ENCODE measurements at places on chromosomes 3 and 15.

DNA sequence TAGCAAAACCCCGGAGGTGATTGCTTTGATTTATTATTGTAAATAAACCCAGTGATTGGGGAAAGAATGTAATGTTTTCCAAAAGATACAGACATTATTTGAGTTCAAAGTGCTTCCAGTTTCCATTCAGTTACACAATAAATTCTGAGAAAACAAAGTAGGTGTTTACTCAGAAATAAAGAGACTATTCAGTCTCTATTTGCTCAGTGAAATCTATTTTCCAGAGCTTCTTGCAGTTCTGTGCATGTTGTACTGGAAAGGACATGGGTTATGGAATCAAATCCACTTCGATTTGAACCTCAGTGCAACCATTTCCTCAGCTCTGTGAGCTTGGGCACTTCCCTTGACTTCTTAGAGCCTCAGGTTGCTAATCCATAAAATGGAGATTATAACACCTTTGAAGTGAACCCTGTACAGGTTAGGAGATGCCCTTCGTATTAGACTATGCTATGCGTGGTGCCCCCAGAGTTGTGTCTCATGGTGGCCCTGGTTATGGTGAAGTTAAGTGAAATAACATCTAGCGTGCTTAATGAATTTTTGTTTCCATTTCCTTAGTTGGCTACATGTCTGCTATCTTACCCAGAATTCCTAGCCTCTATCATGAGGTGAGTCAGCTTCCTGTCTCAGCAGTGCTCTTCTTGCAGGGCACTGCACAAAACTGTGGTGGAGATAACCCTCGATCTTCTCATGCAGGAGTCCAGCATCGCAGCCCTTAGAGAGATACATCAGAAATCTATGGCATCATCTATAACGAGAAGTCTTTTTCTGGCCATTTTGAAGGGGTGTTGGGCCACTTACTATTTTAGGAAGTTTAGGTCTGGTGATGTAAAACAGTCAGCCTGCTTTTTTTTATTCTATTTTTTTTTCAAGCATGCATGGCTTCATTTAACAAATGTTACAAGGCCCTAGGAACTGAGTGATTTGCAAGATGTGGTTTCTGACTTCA lies 97.7 kb downstream of the RPL39L start:
- no peak for DNase-seq

DNA sequence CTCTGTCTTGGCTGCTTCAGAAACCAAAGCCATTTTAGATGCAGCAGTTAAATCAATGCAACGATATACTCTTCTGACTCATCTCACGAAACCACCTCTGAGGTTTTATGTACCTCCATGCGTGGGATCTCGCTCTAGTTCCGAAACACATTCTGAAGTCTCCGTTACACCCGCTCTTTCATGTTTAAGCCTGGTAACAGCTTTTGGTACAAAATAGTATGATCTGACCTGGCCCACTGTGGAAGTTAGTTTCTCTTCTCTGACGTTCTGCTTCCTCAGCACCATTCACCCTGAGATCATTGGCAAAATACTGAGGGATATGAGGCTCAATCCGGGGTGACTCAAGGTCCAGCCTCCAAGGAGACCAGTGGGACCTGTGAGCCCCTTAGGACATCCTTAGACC lies 121.9 kb downstream of the TMEM266 start:
- DNase-seq: no peak

DNA sequence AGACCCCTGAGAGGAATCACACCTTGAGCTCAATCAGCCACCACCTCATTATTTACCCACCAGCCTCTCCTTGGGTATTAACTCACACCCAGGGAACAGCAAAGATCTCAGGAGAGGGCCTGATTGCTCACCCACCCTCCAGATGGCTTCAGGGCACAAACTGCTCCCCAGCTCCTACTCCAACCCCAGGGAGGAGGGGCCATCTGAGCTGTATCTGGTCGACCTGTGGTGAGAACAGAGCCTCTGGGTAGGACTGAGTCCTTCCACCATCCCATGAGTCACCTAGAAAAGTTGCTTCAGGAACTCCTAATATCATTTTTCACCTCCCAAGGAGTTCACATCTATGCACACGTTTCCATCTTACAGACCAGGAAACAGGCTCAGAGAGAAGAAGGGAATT lies 44.8 kb upstream of the HES1 start:
- no peak for DNase-seq

- no peak for DNase-seq
Observed at GRCh38 chr3:195763076-195763830, 42.5 kb downstream of the MUC20 start.

DNA sequence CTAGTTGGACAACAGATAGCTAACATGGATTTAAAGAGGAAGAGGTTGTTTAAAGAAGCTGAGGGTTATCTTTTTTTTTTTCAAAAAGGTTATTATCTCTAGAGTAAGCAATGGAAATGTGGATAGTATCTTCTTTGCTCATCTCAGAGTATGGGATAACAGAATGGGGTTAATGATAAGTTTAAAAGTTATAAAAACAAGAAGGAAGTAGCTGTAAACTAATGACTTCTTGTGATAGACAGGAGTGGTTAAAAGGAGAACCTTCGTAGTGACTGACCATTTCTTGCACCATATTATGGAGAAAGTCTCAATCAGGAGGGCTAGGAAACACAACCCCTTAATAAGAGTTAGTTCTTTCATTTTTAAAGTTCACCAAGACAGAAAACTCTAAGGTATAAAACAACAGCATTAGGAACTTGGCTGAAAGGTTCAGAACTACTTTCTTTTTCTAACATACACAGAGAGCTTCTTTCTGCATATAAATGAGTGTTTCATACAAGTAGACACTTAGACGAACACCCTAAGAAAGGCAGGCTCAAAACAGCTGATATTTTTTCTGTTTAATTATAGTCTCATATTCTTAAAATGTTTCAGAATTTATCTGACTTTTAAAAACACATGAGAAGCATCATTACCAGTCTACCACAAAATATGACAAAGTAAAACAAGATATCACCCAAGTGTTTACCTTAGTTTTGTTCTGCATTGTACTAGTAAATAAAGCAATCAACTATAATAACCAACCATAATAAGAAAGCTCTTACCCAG lies 140.0 kb downstream of the MEIS2 start:
- DNase-seq: no peak

DNA sequence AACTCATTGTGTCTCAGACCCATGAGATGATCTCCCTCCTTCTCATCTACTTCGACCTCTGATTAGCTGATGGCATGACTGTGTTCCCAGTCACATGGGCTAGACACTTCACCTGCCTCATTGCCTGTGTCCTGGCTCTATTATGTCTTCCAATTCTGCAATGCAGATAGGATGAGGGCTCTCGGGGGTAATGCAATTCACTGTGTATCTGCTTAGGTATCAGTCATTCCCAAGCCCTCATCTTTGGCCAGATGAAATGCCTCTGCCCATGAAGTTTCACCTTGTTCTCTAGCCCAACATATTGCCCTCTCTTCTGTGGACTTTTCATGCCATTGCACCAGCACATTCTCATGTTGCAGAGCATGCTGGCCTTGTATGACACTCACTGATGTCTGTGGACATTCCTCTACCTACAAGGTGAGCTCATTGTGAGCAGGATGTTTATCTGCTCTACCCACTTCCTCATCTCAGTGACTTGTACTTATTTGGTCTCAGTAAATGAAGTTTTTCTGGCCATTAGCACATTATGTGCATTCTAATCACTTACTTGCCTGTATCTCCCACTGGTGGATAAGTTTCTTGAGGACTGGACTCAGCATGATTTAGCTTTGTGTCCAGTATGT lies 32.3 kb downstream of the MOBP start:
- no peak for DNase-seq

DNA sequence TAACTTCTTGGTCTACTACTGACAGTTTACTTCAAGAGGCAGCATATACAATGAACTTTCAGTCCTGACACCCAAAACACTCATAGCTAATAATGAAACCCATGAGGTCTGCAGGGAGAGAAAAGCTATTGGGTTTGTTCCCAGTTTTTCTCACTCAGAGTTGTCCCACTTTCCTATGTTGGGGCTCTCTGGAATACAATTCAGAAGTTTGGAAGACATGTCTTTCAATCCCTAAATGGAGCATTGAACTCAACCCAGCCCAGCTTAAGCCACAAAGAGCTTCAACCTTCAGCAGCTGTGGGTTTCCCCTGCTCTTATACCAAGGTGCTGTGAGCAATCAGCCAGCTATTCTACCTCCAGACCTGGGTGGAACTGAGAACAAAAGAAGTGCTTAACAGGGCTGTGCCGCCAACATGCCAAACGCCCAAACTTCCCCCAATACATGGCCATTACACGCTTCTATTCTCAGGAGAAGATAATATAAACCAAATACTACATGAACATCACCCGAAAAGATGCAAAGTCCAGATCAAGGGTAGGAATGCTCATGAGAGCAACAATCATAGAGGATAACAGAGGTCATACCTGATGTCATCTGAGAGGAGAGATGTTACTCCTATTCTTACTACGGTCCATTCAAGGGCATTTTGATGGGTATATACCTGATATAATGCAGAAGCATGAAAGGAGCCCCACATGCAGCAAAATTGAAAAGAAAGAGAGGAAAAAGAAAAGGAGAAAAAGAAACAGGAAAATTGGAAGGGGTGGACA lies 131.2 kb upstream of the TGFBR2 start:
- DNase-seq: no peak

DNA sequence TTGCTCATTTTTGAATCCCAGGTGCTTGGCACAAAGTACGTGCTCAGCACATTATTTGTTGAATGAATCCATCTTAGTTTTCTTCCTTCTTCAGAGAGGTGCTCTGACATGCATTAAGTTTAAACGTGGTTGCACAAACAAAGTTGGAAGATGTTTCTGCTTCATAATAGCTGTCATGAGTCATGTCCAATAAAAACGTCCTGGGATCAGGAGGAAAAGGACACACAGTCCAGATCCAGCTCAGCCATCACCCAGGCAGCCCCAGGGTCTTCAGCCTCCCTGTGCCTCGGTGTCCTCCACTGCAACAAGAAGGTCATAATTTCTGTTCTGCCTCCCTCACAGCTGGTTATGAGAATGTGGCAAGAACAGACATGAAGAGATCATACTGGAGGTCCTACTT lies 55.4 kb downstream of the CCNL1 start:
- no peak for DNase-seq

- no peak for DNase-seq
Observed at GRCh38 chr3:151166161-151166560, 36.9 kb downstream of the GPR171 start.

GRCh38 chr15:99390667-99391066 lies 139.4 kb downstream of the LRRC28 start:
- no peak for DNase-seq

DNA sequence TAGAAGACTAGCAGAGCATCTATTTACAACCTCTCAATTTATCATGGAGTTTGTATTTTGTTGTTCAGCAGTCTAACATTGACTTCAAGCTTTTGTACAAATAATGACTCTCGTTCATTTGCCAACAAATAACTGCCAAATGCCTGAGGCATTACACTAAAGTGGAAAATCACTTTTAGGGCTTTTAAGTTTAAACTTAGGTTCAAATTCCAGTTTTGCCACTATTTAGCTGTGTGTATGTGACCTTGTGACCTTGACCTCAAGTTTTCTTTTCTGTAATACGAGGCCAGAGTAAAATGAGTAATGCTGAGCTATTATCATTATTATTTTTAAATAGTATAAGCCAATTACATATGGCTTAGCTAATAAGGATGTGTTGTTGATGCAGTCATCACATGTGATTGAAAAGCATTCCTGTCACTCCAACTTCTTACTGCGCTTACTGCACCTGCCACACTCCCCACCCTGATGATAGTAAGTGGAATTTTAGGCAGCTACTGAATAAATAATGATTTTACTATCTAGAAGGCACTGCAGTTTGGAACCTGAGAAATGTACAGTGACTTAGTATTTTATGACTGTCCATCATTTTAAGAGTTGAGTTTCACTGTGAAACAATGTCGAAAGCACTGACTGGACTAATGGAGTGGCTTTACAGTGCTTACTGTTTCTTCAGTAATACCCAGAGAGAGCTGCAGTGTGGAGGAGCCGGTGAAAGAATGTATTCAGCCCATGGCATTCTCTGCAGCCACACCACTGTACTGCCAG lies 16.3 kb downstream of the ARL8B start:
- DNase-seq: no peak

GRCh38 chr3:52533623-52534280 lies at the start of gene NT5DC2:
Gene NT5DC2 (minus strand): TSS chr3:52533857. CDS start chr3:52533737, 120 bp downstream.
- peak; percentile 26 for DNase-seq

DNA sequence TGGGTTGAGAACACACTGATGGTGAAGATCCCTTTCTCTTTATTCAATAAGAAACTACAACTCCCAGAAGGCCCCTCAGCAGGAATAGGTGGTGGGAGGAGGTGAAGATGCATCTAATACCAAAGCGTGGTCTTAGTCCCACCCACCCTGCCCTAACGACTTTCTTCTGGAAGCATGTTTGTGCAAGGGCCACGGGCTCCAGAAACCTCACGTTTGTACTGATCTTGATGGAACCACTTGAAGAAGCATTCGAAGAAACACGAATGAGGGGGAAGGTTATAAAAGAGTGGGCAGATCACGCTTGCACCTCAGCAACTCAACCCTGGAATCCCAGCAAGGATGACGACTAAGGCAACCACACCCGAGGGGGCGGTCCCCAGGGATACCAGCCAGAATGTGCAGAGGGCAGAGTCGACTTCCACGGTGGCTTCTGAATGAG lies 10.6 kb upstream of the SLC25A36 start:
- DNase-seq: no peak

- peak; percentile 26 for DNase-seq
Observed at GRCh38 chr3:100401674-100402041, 319 bp downstream of the LNP1 start.

- DNase-seq: no peak
Observed at GRCh38 chr15:64071931-64072765, 21.5 kb downstream of the CIAO2A start.

DNA sequence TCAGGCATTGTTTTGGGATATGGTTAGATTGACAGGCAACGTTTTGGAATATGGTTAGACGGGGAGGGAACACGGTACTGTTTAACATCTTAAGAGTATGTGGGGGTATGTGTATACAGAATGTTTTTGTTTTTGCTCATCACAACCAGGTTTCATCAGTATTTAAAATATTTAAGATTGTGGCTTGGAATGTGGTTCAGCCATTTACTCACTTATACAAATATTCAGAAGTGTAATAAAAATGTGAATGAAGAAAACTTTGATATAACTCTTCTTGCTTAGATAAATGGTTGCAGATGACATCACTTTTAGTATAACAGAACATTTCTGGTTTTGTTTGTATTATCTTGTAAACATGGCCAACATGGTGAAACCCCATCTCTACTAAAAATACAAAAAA lies 3.9 kb upstream of the PAK2 start:
- no peak for DNase-seq

- DNase-seq: no peak
Observed at GRCh38 chr15:28960979-28961378, 75.2 kb downstream of the APBA2 start.
